Neural crest cell (in vitro differentiated cells): ENCODE measurements at places on chromosomes 1 and 21. TPM values are rescaled to one million over a fixed set of nuclear protein-coding genes. Genes with fewer than 3 reads are reported as not detected.
A peak's percentile ranks its signal among the peaks of the same experiment; 100 is the strongest.

GRCh38 chr1:116857092-116857491 is 52.6 kb upstream of the PTGFRN start:
- no peaks in the 10 kb centered on the region for H3K27me3 ChIP-seq
- H3K36me3 ChIP-seq: no peaks in the 10 kb centered on the region
- no peak overlapping the region for H3K27ac ChIP-seq

DNA sequence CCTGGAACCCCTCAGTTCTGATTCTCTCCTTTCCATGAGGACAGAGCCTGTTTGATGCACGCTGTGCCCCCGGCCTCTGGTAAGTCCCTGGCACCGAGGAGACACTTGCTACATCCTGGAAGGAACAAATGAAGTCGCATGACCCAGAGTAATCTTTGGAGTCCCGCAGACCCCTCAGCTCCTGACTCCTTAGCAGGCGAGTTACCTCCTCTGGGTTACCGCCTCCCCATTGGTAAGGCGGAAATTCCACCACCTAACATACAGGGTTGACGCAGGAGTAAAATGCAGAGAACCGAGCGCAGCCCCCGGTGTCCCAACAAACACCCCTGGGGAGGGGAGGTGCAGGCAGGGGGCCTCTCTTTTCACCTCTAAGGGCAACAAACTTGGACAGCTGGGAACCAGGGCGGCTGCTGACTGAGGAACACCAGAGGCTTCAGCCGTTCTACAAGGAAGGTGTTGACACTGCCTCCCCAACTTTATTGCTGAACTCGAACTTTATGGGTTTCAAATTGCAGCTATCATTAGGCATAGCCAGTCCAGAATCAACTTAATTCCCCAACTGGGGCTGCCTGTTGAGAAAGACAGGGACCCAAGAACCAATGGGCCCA is 115.3 kb upstream of the IFFO2 start:
- peaks cover 34% of the 10 kb centered on the region for H3K4me1 ChIP-seq
- H3K27me3 ChIP-seq: no peaks in the 10 kb centered on the region
- peaks cover 4% of the 10 kb centered on the region for H3K36me3 ChIP-seq
- H3K4me3 ChIP-seq: peak overlapping the region; percentile 22
- DNase-seq: no peak

GRCh38 chr1:82896036-82896435 is 1095.3 kb downstream of the ADGRL2 start:
- H3K36me3 ChIP-seq: no peaks in the 10 kb centered on the region
- H3K27ac ChIP-seq: no peak overlapping the region
- no peaks in the 10 kb centered on the region for H3K4me1 ChIP-seq
- H3K27me3 ChIP-seq: no peaks in the 10 kb centered on the region
- H3K4me3 ChIP-seq: no peak overlapping the region

DNA sequence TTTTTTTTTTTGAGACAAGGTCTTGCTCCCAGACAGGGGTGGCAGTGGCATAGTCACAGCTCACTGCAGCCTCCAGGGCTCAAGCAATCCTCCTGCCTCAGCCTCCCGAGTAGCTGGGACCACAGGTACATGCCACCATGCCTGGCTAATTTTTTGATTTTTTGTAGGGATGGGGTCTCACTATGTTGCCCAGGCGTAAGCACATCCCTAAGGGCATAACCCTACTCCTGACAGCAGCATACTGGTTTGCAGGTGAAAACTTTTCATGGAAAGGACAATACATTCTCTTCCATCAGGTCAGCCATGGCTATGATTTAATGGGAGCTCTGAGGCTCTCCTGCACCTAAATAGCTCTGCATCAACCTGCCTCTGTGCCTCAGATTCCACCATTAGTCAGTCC is 29.4 kb downstream of the UBIAD1 start:
- H3K4me3 ChIP-seq: no peak overlapping the region
- H3K4me1 ChIP-seq: peaks cover 25% of the 10 kb centered on the region
- H3K36me3 ChIP-seq: no peaks in the 10 kb centered on the region
- DNase-seq: no peak
- no peak overlapping the region for H3K27ac ChIP-seq

GRCh38 chr1:10504249-10504648 is 29.5 kb downstream of the PEX14 start:
- no peaks in the 10 kb centered on the region for H3K36me3 ChIP-seq
- H3K4me3 ChIP-seq: no peak overlapping the region
- peaks cover 22% of the 10 kb centered on the region for H3K4me1 ChIP-seq
- H3K27ac ChIP-seq: no peak overlapping the region
- DNase-seq: no peak
- no peaks in the 10 kb centered on the region for H3K27me3 ChIP-seq

DNA sequence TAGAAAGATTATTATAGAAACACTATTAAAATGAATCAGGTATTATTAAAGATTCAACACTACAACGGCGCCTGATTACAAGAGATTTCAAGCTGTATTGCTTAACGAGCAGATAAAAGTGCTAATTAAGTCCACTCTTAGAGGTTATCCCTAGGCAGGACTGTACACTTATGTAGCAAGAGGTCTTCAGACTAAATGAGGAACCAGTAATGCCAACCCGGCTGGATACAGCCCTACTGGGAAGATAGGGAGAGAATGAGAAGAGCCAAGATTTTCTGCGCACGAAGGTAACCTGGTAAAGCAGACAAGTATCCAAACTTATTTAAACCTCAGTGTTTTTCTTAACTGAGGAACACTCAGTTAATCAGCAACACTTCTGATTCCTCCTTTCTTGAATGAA is 115.7 kb upstream of the HIVEP3 start:
- peak overlapping the region; percentile 85 for H3K4me3 ChIP-seq
- H3K27me3 ChIP-seq: peaks cover 53% of the 10 kb centered on the region

GRCh38 chr1:172515927-172516326 is 17.0 kb upstream of the SUCO start:
- no peaks in the 10 kb centered on the region for H3K27me3 ChIP-seq
- DNase-seq: no peak
- H3K27ac ChIP-seq: no peak overlapping the region

DNA sequence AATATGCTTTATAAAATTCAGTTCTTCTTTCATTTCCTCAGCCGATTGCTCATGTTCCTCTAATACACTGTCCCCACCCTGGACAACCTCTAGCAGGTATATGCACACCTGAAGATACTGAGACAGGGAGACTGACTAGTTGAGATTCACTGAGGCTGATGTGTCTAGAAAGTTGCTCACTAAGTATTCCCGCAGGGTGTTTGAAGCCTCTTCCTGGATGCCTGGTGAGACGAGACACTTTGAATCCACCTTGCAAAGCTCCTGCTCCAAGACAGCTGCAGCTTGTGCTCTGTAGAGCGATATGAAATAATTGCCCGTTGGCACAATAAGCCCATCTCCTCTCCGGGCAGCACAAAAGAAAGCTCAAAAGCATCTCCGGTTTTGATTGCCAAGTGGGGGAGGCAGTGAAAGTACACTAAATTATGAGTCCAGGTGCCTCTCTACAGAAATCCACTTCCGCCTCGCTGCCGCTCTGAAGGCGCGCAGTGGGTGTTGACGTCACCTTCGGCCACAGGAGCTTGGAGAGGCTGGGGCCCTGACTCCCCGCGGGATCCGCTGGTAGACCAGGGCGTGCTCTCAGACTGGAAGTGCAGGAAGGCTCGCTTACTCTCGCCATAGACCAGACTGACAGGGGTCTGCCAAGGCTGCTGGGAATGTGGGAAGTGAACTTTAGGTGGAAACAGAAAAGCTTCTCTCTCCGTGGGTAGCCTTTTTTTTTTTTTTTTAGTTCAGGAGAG is 46.3 kb downstream of the GPA33 start:
- H3K4me3 ChIP-seq: no peak overlapping the region
- H3K27me3 ChIP-seq: peaks cover 5% of the 10 kb centered on the region
- no peaks in the 10 kb centered on the region for H3K4me1 ChIP-seq
- no peak for DNase-seq
- H3K36me3 ChIP-seq: no peaks in the 10 kb centered on the region
- no peak overlapping the region for H3K27ac ChIP-seq

DNA sequence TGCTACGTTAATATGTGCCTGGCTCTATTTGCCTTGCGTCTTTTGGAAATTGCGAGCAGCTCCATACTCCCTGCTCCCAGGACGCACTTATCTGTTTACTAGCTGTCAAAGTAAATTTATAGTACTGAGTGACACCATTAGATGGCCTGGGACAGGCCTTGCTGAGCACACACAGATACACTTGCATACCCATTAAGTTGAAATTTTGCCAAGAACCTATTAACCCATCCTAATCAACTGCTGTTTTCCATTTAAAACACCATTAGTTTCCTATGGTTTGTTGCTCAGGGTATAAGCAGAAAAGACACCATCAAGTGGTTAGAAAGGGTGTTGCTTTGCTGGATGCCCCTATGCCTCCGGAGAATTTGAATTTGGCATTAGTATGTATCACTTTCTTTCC is 187.3 kb downstream of the SLC44A5 start:
- H3K27me3 ChIP-seq: no peaks in the 10 kb centered on the region
- DNase-seq: no peak
- no peak overlapping the region for H3K27ac ChIP-seq
- H3K4me1 ChIP-seq: no peaks in the 10 kb centered on the region
- no peak overlapping the region for H3K4me3 ChIP-seq

- H3K4me1 ChIP-seq: peaks cover 6% of the 10 kb centered on the region
- DNase-seq: no peak
- H3K27me3 ChIP-seq: peaks cover 59% of the 10 kb centered on the region
- no peak overlapping the region for H3K4me3 ChIP-seq
- no peak overlapping the region for H3K27ac ChIP-seq
- H3K36me3 ChIP-seq: no peaks in the 10 kb centered on the region
These were observed 6.8 kb upstream of the TRNP1 start for GRCh38 chr1:26986658-26987057.

GRCh38 chr1:93673163-93673829 is 8.3 kb downstream of the BCAR3 start:
- DNase-seq: no peak
- H3K27ac ChIP-seq: peak overlapping the region; percentile 54
- peaks cover 31% of the 10 kb centered on the region for H3K36me3 ChIP-seq

- H3K36me3 ChIP-seq: no peaks in the 10 kb centered on the region
- H3K27ac ChIP-seq: no peak overlapping the region
- no peak overlapping the region for H3K4me3 ChIP-seq
- no peak for DNase-seq
These were observed 17.4 kb downstream of the AJAP1 start for GRCh38 chr1:4671828-4672227.

DNA sequence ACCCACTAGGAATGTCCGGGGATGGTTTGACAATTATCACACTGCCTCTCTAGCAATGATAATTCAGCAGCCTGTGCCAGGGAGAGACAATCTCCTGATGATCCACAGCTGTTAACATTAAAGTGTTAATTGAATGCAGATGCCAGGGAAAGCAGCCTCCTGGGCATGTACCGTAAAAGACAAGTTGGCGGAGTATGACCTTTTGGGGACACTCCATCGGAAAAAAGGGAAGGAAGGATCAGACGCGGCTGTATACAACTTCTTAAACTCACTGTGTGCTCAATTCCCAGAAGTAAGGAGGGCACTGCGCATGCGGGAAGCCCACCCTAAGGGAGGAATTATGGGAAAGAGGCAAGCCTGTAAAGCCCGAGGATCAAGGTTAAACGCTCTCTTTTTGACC is 62.6 kb downstream of the MAP3K7CL start:
- no peak for DNase-seq
- H3K36me3 ChIP-seq: no peaks in the 10 kb centered on the region
- no peak overlapping the region for H3K27ac ChIP-seq

GRCh38 chr1:30661311-30661710 is 62.1 kb downstream of the MATN1 start:
- no peak overlapping the region for H3K4me3 ChIP-seq
- H3K4me1 ChIP-seq: peaks cover 22% of the 10 kb centered on the region
- H3K27me3 ChIP-seq: peaks cover 9% of the 10 kb centered on the region
- DNase-seq: no peak
- H3K27ac ChIP-seq: no peak overlapping the region
- H3K36me3 ChIP-seq: no peaks in the 10 kb centered on the region

- H3K27me3 ChIP-seq: no peaks in the 10 kb centered on the region
- H3K4me3 ChIP-seq: no peak overlapping the region
- H3K27ac ChIP-seq: no peak overlapping the region
These were observed 161.2 kb downstream of the PLPP3 start for GRCh38 chr1:56418151-56418631.

DNA sequence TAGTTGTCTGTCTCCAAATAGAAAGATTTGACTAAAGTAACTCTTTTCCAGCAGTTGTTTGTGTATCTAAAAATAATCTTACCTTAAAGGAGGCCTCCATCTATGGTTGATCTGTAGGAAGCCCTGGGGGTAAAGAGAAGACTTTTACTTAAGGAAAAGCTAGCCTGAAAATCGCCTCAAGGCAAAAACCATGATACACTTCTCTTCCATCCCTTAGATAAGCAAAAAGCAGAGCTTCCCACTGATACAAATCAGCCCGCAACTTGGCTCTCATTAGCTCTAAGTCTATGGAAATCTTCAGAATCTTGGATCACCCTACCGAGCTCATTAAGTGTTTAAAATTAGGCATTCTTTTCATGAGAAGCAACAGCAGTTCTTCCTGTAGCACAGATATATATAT is 576.9 kb upstream of the PTBP2 start:
- H3K4me3 ChIP-seq: no peak overlapping the region
- no peak for DNase-seq
- no peak overlapping the region for H3K27ac ChIP-seq
- H3K36me3 ChIP-seq: no peaks in the 10 kb centered on the region
- H3K27me3 ChIP-seq: no peaks in the 10 kb centered on the region
- H3K4me1 ChIP-seq: no peaks in the 10 kb centered on the region

DNA sequence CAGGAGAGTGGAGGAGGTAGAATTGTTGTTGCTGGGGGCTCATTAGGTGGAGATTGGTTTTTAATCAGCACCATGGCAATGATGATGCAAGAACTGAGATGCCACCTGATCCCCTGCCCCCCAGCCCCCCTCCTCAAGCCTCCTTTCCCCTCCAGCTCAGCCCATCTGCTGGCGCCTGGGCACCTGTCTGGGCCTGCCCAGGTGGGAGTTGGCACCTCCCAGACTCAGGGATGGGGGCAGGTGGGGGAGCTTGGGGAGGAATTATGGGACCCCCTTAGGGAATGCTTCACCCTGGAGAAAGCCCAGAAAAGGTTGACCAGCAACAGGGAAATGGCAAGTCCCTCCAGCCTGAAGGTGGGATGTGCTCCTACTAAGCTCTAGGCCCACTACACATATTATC is 1.5 kb upstream of the NHLH1 start:
- peaks cover 5% of the 10 kb centered on the region for H3K36me3 ChIP-seq
- peaks cover 46% of the 10 kb centered on the region for H3K4me1 ChIP-seq
- no peak for DNase-seq
- no peak overlapping the region for H3K4me3 ChIP-seq
- H3K27ac ChIP-seq: peak overlapping the region; percentile 54

GRCh38 chr1:163774978-163775620 is 453.3 kb downstream of the NUF2 start:
- no peak overlapping the region for H3K4me3 ChIP-seq
- no peaks in the 10 kb centered on the region for H3K27me3 ChIP-seq
- no peak overlapping the region for H3K27ac ChIP-seq
- H3K4me1 ChIP-seq: no peaks in the 10 kb centered on the region

SYCP1 gene
- not detected in 2 replicates for total RNA-seq

MEGF6 gene
- total RNA-seq: 36.7 and 38.8 TPM in 2 replicates

KCNK1 gene
- total RNA-seq: 0.41 and 0.56 TPM in 2 replicates

RCAN1 gene
- 13.0 and 14.2 TPM in 2 replicates for total RNA-seq

UBASH3A gene
- not detected in 2 replicates for total RNA-seq

SERPINC1 gene
- total RNA-seq: 0.18 TPM in 1 of 2 replicates, not detected in the other
